Activated naive CD4-positive, alpha-beta T cell treated with anti-CD3 and anti-CD28 coated beads, Interleukin-2, amount 50 U/mL, for 16 hours (primary cell): ENCODE measurements at places on chromosomes 12 and 14.
A peak's percentile ranks its signal among the peaks of the same experiment; 100 is the strongest.

DNA sequence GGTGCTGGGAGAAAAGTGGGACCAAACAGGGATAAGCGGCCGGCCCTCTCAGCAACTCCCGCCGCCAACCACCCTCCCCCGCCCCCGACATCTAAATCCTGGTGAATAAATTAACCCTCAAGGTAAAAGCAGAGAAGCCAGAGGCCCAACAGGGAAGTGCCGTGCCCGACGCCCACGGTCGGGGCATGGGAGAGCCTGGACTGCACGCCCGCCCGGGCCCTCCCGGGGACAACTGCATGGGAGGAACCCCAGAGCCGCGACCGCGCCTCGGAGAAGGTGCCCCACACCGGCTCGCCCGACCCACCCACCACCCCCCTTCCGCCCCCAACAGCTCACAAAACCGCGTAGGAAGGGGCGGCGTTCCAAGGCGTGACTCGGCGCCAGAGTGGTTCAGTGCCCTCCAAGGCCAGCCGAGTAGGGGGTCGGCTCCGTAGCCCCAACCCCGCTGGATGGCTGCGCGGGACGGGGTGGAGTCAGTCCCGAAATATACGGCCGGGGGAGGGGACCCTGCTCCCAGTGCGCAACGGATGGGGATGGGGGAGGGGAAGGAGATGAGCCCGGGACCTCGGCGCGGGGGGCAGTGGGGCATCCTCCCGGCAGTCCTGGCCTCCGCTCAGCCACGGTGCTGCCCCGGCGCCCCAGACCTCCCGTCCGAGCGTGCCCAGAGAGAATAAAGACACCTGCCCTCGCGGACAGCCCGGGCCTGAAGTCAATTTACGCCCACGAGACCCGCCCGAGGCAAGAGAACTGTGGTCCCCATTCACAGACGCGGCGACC is 732 bp downstream of the SLC25A29 start:
- DNase-seq = peak; percentile 35

DNA sequence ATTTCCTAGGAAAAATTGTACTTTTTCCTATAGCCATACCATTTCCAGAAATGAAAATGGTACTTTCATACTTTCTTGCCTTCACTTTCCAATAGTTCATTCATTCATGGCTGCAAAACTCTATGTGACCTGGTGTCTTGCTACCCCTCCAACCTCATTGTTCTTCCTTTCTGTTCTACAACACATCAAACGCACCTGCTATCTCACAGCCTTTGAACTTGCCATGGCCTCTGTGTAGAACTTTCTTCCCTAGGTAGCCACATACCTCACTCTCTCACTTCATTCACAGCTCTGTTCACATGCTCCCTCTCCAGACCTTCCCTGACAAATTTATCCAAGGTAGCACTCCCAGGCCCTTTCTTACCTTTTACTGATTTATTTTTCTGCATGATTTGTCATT is 149.2 kb downstream of the DUSP6 start:
- no peak for DNase-seq

DNA sequence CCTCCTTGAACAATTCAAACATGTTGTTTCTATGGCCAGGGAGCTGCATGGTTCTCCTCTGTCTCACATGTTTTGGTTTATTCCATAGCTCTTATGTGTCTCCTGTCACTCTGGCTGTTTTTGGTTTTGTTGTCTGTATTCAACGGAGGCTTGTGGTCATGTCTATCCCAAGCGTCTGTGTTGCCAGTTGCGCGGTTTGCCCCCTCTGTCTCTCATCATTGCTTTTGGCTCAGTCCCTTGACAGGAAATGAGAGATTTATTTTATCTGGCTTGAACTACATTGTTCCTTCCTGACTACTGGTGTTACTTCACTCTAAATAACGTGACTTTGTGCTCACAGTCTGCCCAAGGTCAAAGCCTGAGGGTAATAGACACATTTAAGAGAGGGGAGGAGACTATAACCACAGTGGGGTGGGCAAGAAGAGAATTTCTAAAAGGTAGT is 96.4 kb upstream of the SOX5 start:
- DNase-seq = no peak

DNA sequence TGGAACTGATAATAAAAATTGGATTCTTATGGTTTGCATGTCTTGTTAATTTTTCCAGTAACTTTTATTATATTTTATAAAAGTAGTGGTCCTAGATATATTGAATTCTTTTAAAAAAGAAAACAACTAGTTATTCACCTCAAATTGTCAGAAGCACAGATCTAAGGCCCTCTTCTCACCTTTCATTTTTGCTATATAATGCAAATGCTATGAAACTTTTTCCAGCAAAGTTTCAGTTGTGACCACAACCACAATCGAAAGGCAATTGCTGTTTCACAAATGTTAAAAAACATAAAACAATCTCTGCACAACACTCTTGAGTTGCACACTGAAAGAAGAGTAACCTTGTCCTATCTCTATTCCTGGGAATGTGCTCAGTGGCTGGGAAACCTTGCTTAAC is 479.8 kb upstream of the FLRT2 start:
- DNase-seq = no peak

DNA sequence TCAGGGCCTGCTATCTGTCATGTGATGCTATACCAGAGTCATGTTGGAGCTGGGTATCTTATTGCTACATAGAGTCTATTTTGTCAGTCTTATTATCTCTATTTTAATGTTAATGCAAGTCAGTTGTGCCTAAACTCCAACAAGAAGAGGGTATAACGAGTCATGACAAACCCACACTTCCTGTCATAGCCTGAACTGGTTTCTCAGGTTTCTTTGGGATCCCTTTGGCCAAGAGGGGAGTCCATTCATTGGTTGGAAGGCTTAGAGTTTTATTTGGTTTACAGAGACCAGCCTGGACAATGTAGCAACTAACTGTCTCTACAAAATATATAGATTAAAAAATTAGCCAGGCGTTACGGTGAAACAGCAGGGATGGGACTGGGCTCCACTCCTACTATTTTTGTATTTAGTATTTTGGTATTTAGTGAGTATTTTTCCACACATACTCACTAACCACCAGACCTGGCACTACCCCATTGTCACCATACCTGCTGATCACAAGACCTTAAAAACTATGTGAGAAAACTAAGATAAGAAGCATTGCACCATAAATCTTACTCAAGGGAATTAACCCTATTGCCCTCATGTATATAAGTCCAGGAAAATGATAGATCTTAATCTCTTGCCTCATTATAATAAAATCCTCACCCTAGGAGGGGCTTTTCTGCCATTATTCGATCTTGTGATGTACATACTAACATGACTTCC is 387.5 kb downstream of the IPO8 start:
- DNase-seq = no peak

GRCh38 chr14:51443195-51444018 is 203.4 kb downstream of the TMX1 start:
- DNase-seq = no peak

- DNase-seq = no peak
Measured at GRCh38 chr14:104467641-104468040, 111.9 kb upstream of the C14orf180 start.

DNA sequence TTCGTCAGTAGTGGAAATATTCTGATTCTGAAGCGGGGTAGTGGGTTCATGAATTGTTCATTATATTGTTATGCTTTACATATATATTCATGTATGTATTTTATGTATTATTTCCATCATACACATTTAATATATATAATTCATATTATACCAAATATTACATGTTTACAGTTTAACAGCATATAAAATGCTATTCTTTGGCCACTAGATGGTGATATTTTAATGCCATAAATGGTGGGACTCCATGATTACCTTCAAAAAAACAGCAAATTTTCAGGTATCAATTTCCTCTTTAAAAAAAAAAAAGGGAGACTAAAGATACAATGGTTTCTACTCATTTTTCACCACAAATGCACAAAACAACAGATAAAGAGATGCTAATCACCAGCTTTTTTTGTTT is 41.0 kb downstream of the BDKRB1 start:
- DNase-seq = no peak

- DNase-seq = no peak
Measured at GRCh38 chr12:78764913-78765312, 99.7 kb upstream of the SYT1 start.

DNA sequence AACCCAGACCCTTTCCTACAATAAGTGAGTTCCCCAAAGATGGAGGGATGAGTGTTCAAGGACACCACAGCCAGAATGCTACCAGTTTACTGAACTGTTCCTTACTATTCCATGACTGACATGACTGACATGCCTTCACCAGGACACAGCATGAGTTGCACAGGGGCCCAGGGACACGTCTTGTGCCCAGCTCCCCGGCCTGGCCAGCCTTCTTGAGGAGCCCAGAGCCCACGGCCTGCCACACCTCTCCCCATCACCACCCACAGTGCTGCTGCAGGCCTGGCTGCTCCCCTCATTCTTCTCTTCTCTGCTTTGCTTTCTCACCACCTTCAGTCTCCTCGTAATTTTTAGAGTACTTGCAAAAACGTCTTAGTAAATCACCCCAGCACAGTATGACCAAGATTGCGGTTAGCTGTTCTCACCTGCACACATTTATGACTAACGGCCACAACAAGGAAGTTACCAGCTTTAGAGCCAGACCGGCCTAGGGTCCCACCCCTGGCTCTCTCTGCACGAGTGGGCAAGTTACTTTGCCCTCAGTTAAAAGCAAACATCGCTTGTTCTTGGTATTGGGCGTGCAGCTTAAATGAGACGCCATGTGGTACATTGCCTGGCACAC is 18.5 kb downstream of the PPP2R5E start:
- DNase-seq = no peak

DNA sequence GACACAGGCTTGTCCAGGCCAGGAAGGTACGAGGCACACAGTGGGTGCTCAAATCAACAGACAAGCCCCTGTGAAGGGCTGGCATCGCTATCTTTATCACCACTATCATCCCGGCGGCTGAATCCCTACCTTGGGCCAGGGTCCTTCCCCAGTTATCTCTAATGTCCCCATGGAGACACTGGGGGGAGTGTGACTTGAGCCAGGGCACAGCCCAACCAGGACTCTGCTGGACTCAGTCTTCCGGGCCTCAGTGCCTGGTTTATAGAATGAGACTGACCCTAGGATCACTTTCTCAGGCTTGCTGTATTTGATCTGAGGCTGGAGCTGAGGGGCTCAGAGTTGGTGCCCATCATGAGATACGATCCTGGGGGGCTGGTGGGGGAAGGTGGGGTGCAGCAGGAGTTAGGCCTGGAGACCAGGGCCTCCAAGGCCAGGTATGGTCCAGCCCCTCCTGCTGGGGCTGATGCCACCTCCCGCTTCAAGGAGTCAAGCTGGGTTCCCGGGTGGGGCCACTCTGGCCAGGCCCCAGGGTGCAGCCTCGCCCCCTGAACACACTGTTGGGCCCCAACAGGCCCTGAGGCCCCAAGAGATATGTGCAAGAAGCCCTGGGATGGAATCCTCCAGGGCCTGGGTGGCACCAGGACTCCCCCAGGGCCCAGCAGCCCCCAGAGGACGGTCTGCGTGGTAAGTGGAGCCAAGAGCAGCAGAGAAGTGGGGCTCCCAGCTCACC is 11.8 kb downstream of the BEGAIN start:
- no peak for DNase-seq

DNA sequence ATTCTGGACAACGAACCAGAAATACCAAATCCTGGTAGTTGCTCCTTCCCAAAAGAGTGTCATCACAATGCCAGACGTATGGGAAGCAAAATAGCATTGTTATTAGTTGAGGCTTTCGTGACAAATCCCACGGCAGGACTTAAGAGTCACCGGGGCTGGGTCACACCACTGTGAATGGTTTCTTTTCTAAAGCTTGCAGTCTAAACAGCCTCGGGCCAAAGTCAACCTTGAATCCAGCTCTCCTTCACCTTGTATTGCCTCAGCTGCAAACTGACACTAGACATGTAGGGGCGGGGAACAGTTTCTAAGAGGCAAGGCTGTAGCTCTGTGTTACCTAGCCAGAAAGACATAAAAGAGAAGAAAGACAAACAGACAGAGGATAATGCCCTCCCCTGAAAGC is 734.8 kb downstream of the MED13L start:
- no peak for DNase-seq

DNA sequence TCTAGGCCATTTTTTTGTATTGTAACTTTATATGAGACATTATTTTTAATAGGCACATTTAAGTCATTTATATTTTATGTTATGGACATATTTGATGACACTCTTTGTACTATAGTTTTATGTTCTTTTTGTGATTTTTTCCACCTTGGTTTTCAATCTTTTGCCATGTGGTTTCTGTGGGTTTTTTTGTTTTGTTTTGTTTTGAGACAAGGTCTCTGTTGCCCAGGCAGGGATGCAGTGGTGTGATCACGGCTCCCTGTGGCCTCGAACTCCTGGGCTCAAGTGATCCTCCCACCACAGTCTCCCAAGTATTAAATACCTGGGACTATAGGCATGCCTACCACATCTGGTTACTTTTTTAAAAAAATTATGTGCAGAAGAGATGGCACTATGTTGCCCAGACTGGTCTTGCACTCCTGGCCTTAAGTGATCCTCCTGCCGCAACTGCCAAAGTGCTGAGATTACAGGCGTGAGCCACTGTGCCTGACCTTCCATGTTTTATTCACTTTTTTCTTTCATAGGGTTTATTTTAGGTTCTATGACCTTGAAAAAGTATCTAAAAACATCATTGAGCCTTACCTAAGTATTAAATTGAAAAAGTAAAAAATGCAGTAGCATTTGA is 16.3 kb downstream of the MSRB3 start:
- no peak for DNase-seq

DNA sequence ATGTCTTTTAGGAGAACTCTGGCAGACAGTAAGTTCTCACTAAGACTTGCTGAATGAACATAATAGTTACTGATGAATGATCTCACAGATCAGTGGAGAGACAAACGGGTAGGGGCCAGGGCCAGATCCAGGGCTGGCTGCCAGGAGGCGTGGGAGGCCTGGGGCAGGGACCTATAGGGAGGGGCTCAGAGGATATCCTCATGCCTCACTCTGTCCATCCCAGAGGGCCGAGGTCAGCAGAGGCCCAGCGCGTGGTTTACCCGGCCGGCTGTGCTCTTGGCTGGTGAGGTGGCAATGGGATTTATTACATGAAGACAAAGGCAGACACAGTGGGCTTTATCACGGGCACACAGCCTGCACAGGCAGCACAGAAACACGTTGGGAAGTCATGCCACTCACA is 85.4 kb downstream of the CHGA start:
- no peak for DNase-seq

- no peak for DNase-seq
Measured at GRCh38 chr14:88590173-88590572, 27.3 kb downstream of the ZC3H14 start.

- DNase-seq = peak; percentile 25
Measured at GRCh38 chr14:63438065-63438757, 105.0 kb downstream of the PPP2R5E start.

GRCh38 chr12:21773263-21773741 is 1.2 kb downstream of the KCNJ8 start:
- DNase-seq = no peak

- DNase-seq = no peak
Measured at GRCh38 chr12:46304070-46304469, 35.2 kb upstream of the SLC38A1 start.

DNA sequence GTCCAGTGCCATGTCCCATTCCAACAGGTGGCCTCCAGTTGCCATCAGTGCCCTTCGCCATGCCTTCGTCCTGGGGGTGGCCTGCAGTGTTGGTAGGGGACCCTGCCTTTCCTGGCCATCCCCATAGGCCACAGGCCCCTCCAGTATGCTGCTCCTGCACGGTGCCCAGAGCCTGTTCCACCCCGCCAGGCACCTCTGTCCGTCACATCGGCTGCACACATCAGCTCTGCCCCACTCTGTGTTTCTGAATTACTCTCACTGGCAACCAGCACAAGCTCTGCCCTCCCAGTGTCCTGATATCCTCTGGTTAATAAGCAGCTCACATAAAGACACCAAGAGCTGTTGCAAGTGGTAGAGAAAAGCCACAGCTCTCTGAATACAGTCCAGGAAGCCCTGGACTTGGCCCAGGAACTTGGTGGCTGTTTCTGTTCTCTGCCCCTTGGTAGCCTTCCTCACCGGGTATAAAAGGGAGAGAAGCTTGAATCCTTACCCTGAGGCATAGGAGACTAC is 31.3 kb upstream of the ATP2A2 start:
- no peak for DNase-seq
